ENCODE measurements at places on chromosomes 2 and 18.

DNA sequence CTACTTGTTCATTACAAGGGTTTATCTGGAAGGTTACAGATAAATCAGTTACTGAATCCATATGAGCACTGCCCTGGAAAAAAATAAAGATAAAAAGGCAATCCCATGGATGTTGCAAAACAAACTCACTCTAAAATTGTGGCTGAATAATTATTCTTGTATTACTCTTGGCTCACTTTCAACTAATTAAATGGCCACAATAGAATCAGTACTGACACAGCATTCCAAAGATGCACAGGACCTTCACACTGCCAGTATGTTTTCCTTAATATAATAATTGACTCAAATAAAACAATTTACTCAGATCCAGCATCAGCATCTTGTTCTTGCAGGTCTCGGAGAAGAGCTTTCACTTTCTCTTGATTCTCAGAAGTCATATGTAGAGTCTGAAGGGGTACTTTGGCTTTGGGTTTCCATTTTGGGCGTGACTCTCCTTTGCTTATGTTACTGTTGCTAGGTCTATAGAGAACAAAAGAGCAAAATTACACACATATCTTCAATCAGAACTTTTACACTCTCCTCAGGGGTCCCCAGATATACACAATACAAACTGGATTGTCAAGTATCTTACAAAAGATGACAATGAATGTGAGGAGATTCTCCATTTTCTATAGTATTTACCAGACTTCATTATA is 12.6 kb downstream of the DHX57 start:
- no peak for DNase-seq

DNA sequence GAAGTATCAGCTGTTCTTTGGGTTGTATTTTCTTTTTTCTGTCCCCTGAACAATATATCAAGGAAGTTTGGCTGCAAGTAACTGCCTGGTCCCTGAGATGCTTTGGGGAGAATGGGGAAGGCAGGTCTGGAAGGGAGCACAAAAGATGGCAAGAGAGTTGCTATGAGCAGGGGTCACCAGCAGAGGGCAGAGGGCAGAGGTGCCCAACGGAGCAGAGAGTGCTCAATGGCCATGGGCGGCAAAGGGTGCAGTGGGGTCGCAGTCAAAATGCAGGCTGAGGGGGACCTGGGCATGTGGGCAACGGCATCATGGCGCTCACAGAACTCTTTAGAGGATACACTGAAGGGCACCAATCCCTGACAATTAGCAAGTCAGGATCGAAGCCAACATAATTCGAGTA is 107.7 kb upstream of the ATP8B1 start:
- no peak for DNase-seq

GRCh38 chr2:241542278-241542605 is 16.3 kb upstream of the BOK start:
- no peak for DNase-seq

GRCh38 chr18:70160073-70160678 is 45.3 kb downstream of the RTTN start:
- DNase-seq: no peak

GRCh38 chr2:1649103-1650084 is 94.9 kb downstream of the PXDN start:
- no peak for DNase-seq

GRCh38 chr2:182066400-182067087 is 80.9 kb downstream of the PPP1R1C start:
- no peak for DNase-seq

DNA sequence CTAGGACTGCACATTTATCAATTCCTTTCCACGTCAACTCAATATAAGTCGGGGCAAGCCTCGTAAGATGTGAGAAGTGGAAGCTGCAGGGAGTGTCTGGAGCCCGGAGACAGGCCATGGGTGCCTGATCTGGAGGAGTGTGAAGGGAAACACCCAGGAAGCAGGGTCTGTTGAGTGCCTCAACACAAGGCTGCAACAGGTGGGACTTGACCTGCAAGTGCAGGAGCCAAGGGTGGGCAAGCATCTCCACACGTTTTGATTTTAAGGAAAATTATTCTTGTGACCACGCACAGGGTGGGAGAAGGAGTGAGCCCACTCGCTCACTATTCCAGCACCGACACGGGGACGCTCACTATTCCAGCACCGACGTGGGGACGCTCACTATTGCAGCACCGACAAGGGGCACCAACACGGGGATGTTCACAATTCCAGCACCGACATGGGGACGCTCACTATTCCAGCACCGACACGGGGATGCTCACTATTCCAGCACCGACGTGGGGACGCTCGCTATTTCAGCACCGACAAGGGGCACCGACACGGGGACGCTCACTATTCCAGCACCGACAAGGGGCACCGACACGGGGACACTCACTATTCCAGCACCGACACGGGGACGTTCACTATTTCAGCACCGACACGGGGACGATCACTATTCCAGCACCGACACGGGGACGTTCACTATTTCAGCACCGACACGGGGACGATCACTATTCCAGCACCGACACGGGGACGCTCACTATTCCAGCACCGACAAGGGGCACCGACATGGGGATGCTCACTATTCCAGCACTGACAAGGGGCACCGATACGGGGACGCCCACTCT is 197.3 kb downstream of the EIPR1 start:
- DNase-seq: no peak

DNA sequence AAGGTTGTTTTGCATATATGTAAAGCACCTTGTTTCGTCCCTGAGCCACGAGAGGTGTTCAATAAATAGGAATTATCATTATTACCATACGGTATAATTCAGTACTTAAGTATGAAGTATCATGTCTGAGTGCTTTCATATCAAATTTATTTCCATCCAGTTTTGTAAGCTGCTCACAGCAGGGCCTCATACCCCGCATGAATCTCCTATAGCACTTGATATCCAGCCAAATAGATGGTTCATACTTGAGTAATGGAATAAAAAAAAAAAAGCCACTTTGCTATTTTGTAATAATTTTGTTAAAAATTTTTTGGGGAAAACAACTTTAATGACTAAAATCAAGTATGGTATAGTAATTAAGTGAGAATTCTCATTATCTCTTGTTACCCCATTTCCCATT is 160.8 kb upstream of the NOSTRIN start:
- no peak for DNase-seq

DNA sequence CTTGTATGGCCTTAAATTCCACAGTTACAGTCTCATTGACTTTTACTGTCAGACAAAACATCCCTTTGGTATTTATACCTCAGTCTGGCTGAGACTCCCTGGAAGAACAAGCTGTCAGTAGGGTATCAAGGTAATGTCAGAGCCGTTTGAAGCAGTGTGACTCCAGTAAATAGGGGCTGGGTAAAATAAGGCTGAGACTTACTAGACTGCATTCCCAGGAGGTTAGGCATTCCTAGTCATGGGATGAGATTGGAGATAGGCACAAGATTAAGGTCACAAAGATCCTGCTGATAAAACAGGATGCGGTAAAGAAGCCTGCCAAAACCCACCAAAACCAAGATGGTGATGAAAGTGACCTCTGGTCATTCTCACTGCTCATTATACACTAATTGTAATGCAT is 219.5 kb upstream of the SKOR2 start:
- no peak for DNase-seq

DNA sequence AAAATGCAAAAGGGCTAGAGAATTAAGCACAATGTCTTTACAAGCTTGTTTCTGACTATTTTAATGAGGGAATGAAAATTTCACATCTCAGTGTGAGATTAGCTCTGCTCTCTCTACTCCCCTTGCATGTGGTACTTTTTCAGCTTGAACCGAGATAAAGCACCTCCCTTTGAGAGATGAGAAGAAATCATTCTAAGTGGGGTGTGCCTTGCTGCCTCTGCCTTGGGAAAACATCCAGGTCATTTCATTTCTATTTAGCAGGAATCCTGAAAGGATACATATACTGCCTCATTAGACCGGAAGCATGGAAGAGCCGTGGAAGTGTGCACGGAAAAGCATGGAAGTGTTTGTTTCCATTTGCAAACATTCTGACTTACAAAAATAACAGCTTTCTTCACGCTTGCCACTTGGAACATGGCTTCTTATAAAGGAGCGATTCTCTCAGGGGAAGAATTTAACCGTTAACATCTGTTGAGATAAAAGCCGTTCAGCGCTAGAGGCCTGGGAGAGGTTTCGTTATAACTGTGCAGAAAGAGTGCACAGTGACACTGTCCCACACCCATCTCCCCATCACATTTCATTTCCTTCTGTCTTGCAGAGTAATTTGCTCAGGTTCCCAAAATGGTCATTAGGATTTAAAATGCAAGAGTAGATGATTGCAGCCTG is 16.7 kb downstream of the NOSTRIN start:
- DNase-seq: no peak

DNA sequence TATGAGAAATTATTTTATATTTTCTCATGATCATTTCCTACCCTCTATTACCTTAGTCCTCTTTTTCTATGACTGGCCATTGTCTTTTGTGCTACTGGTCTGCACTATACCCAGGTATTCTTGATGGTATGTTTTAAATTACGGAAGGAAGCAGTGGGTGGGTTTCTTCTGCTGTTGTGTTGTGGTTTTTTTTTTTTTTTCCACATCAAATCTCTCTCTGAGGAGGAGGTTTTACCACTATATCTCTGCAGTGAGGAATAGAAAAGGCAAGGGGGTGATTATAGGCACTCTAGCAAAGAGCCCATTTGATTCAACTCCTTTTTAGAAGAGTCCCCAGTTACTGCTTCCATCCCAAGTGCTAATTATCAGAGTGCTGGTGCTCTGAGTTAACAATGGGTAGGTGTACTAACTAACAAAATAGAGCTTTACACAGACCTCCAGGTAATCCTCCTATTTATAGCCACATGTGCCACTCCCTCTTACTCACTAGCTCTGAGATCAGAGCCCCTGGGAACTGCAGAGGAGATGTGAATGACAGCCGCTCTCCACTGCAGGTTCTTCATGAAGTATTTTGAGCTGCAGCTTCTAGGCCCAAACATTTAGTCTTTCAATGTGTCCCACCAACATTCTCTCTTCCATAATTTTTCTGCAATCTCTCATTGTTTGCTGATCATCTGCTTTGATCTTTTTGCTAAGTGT is 301.6 kb upstream of the GULP1 start:
- no peak for DNase-seq

Measured in NCI-H1694 treated with DMSO at 0.1 percent for 48 hours (cell line).